ENCODE measurements at places on chromosomes 3 and 15. TPM values are rescaled to one million over a fixed set of nuclear protein-coding genes. Genes with fewer than 3 reads are reported as not detected.

The LRRC3B gene
- total RNA-seq = 0.26 TPM

The OCA2 gene
- 4.6 TPM for total RNA-seq

- no peaks in the 10 kb centered on the region for H3K36me3 ChIP-seq
- no peaks in the 10 kb centered on the region for H3K27me3 ChIP-seq
- no peak overlapping the region for H3K4me3 ChIP-seq
These were observed 24.0 kb downstream of the LNP1 start for GRCh38 chr3:100425316-100425715.

- H3K36me3 ChIP-seq = no peaks in the 10 kb centered on the region
- H3K4me1 ChIP-seq = peaks cover 12% of the 10 kb centered on the region
- H3K4me3 ChIP-seq = no peak overlapping the region
- no peaks in the 10 kb centered on the region for H3K27me3 ChIP-seq
- peak; percentile 64 for DNase-seq
These were observed 226.6 kb upstream of the TLE3 start for GRCh38 chr15:70324001-70324974.

DNA sequence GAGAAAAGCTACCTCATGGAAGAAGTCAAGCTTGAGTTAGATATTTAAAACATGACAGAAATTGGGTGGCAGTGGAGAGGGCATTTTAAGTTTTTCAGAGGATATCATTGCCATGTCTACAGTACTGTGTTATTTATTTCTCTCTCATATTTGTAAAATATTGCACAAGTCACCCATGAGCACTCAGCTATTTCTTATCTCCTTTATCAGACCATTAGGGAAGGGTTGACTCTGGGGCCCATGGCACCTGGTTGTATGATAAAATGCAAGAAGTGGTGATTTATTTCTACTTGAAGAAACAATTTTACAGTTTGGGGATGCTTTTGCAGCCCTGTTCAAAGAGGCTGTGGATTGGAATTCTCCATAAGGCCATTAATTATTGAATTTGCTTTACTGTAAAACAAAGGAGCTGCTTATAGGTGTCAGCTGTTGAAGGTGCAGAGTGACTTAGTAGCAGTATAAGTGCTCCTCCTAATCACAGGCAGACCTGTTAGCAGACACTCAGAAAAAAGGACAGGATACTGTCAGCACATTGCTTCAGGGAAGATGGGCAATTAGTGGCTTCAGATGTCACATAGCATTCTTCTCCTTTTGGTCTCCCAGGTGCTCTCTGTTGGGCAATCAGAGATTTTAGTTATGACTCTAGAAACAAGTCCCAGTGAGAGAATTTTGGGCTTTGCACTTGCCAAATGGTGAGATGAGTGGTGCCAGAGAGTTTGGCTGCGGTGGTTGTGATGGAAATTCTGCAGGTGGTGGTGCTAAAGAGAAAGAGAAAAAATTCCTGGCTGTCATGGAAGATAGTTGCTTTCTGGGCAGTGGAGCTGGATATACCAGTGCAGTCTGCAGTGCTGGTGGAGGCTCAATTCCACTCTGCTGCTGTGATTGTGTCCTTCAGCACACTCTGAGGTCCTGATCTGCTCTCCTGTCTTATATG lies 129.7 kb upstream of the ROPN1 start:
- no peak for DNase-seq
- H3K4me3 ChIP-seq = no peak overlapping the region
- no peaks in the 10 kb centered on the region for H3K27me3 ChIP-seq
- H3K27ac ChIP-seq = no peak overlapping the region
- no peaks in the 10 kb centered on the region for H3K36me3 ChIP-seq
- no peaks in the 10 kb centered on the region for H3K4me1 ChIP-seq

The LARP6 gene
- 33.7 TPM for total RNA-seq

The ESYT3 gene
- total RNA-seq = 1.4 TPM

- no peak overlapping the region for H3K27ac ChIP-seq
- DNase-seq = no peak
- H3K4me3 ChIP-seq = no peak overlapping the region
- no peaks in the 10 kb centered on the region for H3K36me3 ChIP-seq
- no peaks in the 10 kb centered on the region for H3K4me1 ChIP-seq
- no peaks in the 10 kb centered on the region for H3K27me3 ChIP-seq
These were observed 92.3 kb upstream of the MRPS22 start for GRCh38 chr3:139251529-139251928.

- H3K27me3 ChIP-seq = no peaks in the 10 kb centered on the region
- no peak overlapping the region for H3K27ac ChIP-seq
- H3K4me3 ChIP-seq = no peak overlapping the region
- H3K4me1 ChIP-seq = no peaks in the 10 kb centered on the region
- no peak for DNase-seq
These were observed 155.6 kb upstream of the SLC2A2 start for GRCh38 chr3:171181907-171182690.

- no peaks in the 10 kb centered on the region for H3K36me3 ChIP-seq
- H3K4me3 ChIP-seq = no peak overlapping the region
- no peaks in the 10 kb centered on the region for H3K27me3 ChIP-seq
- no peaks in the 10 kb centered on the region for H3K4me1 ChIP-seq
- DNase-seq = no peak
These were observed 8.5 kb downstream of the CCDC9B start for GRCh38 chr15:40332113-40332781.

GRCh38 chr15:90046911-90047392 lies 45.8 kb downstream of the ZNF710 start:
- H3K36me3 ChIP-seq = no peaks in the 10 kb centered on the region
- DNase-seq = no peak

GRCh38 chr15:80485370-80486164 lies 81.4 kb downstream of the ARNT2 start:
- DNase-seq = no peak
- no peak overlapping the region for H3K4me3 ChIP-seq
- H3K27ac ChIP-seq = no peak overlapping the region
- H3K4me1 ChIP-seq = no peaks in the 10 kb centered on the region
- no peaks in the 10 kb centered on the region for H3K36me3 ChIP-seq
- H3K27me3 ChIP-seq = no peaks in the 10 kb centered on the region

The LCTL gene
- not detected for total RNA-seq

GRCh38 chr3:112364291-112364690 lies 31.3 kb downstream of the CD200 start:
- peak overlapping the region; percentile 32 for H3K27ac ChIP-seq
- no peaks in the 10 kb centered on the region for H3K27me3 ChIP-seq
- DNase-seq = no peak
- H3K4me3 ChIP-seq = no peak overlapping the region
- no peaks in the 10 kb centered on the region for H3K4me1 ChIP-seq

DNA sequence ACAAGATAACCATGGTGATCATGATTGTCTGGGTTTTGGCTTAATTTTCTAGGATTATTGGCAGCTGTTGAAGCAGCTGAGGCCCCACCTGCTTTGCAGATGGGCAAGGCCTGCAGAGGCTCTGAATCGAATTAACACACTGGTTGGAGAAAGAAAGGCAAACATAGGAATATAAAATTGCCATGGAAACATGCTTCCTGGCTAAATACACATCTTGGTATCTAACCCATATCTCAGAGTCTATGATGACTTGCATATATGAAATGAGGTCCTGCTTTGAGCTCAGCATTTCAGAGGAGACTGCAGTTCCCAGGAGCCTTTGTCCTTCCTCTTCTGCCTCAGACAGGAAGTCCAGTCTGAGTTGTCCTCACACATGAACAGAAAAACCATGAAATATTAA lies 24.3 kb upstream of the SV2B start:
- no peak for DNase-seq
- no peak overlapping the region for H3K4me3 ChIP-seq
- no peak overlapping the region for H3K27ac ChIP-seq
- H3K36me3 ChIP-seq = no peaks in the 10 kb centered on the region
- H3K27me3 ChIP-seq = no peaks in the 10 kb centered on the region
- no peaks in the 10 kb centered on the region for H3K4me1 ChIP-seq

The DLL4 gene
- total RNA-seq = 20.0 TPM

DNA sequence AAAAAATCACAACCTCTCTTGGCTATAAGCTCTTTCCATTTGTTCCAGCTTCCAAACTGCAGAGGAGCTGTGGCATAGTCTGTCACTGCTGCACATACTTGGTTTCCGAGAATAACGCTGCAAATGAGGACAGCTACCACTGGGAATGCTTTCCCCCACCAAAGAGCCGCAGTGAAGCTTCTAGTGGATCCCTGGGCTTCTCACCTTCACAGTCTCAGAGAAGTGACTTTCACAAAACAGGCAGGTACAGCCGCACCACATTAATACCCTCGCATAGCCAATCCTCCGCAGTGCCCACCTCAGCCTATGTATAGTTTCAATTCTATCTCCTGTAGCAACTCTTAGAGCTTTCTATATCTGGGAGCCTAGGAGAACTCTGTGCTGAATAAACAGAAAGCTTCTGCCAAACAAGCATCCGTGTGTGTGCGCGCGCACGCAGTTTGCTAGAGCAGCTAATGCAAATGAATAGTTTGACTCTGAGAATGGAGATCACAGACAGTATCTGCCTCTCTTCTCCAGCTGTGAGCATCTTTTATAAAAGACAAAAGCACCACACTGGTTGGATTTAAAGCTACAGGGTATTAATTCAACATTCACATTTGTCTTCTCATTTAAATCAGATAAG lies 81.9 kb upstream of the PLXND1 start:
- H3K36me3 ChIP-seq = no peaks in the 10 kb centered on the region
- H3K27ac ChIP-seq = peak overlapping the region; percentile 59
- H3K27me3 ChIP-seq = no peaks in the 10 kb centered on the region
- DNase-seq = peak; percentile 68

DNA sequence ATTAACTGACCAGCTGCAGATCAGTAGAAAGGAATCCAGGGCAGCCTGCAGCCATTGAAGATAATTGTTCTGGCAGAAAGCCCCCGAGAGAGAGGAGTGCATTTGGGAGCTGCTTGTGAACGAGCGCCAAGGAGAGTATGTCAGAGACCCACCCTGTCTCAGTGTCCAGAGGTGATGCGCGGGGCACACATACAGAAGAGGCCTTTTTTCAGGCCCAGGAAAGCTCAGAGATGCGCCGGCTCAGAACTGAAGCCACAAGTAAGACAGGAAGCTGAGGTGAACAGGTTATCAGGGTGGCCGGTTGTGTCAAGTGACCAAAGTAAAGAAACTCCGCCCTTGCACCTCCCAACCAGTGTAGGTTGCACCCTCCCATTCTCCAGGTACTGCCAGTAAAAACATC lies 59.8 kb upstream of the HEG1 start:
- H3K4me1 ChIP-seq = peaks cover 9% of the 10 kb centered on the region
- no peaks in the 10 kb centered on the region for H3K27me3 ChIP-seq
- no peak for DNase-seq
- no peak overlapping the region for H3K27ac ChIP-seq

The GHSR gene
- total RNA-seq = not detected

GRCh38 chr3:24242012-24242698 lies 252.5 kb downstream of the THRB start:
- no peaks in the 10 kb centered on the region for H3K27me3 ChIP-seq
- no peak for DNase-seq
- H3K36me3 ChIP-seq = no peaks in the 10 kb centered on the region
- no peak overlapping the region for H3K4me3 ChIP-seq
- H3K27ac ChIP-seq = peak overlapping the region; percentile 9

The CPNE4 gene
- not detected for total RNA-seq

DNA sequence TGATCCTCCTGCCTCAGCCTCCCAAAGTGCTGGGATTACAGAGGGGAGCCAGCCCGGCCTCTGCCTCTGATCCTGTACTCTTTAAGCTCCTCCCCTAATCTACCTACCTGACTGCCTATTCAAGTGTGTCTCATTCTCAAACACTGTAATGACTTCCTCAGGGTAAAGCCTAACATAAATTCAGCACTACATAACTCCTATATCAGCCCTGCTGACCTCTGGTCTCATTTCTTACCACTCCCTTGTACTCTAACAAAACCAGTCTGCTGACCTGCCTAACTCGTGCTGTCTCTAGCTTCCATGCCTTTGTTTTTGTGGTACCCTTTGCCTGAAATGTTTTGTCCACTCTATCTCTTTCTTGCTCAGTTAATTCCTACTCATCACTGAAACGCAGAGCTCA lies 172.1 kb upstream of the IL12A start:
- no peaks in the 10 kb centered on the region for H3K27me3 ChIP-seq
- H3K27ac ChIP-seq = no peak overlapping the region
- H3K36me3 ChIP-seq = no peaks in the 10 kb centered on the region
- no peak for DNase-seq
- peaks cover 2% of the 10 kb centered on the region for H3K4me1 ChIP-seq

DNA sequence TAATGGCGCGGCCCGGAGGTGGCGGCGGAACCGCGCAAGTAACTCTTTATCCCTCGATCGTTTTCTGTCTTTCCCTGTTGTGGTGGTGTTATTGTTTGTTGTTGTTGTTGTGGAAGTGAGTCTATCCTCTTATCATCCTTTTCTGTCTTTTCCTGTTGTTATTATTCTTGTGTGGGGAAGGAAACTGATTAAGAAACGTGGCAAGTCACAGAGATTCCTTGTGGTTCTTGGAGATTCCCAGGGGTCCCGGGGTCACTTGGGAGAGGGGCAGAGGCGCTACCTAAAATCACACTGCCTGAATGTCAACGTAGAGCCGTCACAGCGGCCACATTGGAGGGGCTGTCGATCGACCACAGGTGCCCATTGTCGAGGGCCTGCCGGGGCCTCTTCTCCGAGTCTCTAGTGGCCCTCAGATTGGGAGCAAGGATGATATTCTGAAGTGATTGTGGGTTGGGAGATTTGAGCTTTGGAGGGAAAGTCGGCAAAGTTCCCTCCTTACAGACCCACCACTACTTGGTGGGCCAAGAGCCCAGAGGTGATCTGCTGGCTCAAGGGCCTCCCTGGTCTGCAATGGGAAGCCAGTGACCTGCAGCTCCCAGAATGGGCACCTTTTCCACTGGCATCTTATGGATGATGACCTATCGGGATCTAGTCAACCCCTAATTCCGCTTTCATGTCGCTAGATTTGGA lies 790 bp downstream of the PARP14 start:
- H3K27me3 ChIP-seq = no peaks in the 10 kb centered on the region
- peak overlapping the region; percentile 87 for H3K4me3 ChIP-seq
- no peaks in the 10 kb centered on the region for H3K36me3 ChIP-seq
- peak overlapping the region; percentile 98 for H3K27ac ChIP-seq
- peaks cover 7% of the 10 kb centered on the region for H3K4me1 ChIP-seq

- no peaks in the 10 kb centered on the region for H3K4me1 ChIP-seq
- no peak overlapping the region for H3K27ac ChIP-seq
- H3K36me3 ChIP-seq = no peaks in the 10 kb centered on the region
These were observed 69.2 kb downstream of the DAPK2 start for GRCh38 chr15:63977119-63977518.

DNA sequence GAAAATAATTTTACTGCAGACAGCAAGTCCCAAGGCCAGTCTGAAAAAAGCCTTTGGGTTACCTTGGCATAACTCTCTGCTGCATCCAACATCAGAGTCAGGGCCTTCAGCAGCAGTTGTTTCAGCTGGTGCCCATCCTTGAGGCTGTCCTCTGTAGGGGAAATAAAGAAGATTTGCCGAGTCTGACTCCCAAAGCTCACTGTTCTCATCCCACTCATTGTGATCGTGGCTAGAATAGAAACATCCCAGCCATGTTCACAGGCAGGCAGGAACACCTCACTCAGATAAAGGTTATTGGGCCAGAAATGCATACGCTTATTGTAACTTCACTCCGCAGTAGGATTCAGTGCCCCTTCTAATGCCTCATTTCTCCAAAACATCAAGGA lies 29.2 kb downstream of the EIF3J start:
- H3K27ac ChIP-seq = no peak overlapping the region
- no peak for DNase-seq
- H3K27me3 ChIP-seq = no peaks in the 10 kb centered on the region
- no peaks in the 10 kb centered on the region for H3K36me3 ChIP-seq
